ENCODE measurements at places on chromosomes 13 and 19.

- no peak for DNase-seq
These were observed 21.2 kb upstream of the TOMM40 start for GRCh38 chr19:44869733-44870470.

DNA sequence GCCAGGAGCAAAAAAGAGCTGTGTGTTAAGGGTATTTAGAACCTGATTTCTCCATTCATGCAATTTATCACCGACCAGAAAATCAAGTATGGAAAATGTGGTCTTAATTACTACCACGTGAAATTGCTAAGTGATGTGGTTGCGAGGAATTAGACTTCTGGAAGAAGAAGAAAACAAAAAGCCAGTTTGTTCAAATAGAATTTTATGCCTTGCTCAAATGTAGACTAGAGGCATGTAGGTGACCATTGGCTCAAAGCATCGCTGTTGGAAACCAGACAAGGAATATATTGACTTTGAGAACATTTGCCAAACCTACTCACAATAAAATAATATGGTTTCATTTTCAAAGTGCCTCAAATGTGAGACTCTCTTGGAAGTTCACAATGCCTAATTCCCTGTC, 57.3 kb upstream of the LRCH1 start:
- peak; percentile 67 for DNase-seq

DNA sequence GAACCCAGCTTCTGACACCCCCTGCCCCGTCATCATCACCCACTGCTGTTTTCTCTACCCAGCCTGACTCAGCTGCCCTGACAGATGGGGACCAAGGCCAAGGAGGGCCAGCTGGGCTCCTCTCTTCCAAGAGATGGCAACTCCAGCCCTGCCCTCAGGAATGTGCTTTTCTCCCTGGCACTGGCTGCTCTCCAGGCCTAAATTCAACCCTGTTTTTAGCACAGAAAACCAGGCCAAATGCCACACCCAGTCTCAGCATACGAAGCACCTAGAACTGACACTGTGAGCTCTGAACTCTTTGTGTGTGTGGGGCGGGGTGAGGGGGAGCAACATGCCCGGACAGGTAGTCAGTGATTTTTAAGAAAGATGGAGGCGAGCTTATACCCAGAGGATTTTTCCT, 23.4 kb upstream of the IGFL1 start:
- DNase-seq: no peak

GRCh38 chr13:62643799-62644524, 1228.3 kb upstream of the PCDH20 start:
- no peak for DNase-seq

DNA sequence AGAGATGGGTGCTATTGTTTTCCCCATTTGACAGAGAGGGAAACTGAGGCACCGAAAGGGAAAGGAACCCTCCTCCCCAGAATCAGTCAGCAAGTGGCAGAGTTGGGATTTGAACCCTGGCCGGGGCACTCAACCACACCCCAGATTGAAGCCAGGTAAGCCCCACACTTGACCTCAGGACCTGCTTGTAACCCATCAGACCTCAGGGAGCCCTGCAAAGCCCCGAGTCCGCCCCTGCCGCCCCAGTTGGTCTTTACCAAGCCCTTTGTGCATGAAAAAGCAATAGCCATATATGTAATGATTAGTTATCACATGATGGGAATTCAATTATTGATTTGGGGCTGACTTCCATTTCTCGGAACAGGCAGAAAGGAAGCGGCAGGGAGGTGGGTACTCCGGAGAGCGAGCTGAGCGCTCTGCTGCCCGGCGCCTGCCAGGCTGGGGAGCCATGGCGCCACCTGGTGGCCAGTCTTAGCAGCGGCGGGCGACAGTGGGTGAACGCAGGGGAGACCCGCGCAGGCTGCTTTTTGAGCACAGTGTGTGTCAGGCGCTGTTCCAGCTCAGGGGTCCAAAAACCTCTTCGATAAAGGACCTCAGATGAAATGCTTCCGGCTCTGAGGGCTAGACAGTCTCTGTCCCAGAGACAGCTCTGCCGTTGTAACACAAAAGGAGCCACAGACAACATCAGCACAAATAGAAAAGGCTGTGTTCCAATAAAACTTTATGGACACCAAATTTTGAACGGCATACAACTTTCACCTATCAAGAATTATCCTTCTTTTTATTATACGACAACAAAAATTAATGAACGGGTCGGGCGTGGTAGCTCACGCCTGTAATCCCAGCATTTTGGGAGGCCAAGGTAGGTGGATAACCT, 82.9 kb upstream of the CACNA1A start:
- peak; percentile 62 for DNase-seq

- DNase-seq: no peak
These were observed 610.9 kb upstream of the PCDH9 start for GRCh38 chr13:67841071-67841470.

- DNase-seq: no peak
These were observed 403.0 kb downstream of the LMO7 start for GRCh38 chr13:76038920-76039716.

DNA sequence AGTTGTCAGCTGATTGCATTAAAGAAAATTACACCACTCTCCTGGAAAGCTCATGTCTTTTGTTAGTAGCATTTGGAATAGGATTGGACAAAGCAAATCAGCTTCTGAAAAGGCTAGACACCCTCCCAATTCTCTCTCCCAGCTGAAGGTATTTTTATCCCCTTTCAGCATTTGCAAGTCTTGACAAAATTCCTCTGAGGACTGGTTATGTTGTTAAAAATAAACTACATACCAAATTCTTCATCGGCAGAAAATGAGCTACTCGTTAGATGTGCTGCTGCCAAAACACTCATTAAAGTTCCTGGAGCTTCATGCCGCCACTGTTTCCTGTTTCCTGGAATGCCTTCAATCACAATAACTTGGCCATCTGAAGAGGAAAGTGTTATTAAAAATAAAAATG, 37.1 kb downstream of the UTP14C start:
- no peak for DNase-seq

GRCh38 chr13:19345916-19346422, 164.3 kb upstream of the TUBA3C start:
- DNase-seq: no peak

- DNase-seq: no peak
These were observed 4.2 kb downstream of the C19orf25 start for GRCh38 chr19:1474765-1475351.

- DNase-seq: no peak
These were observed 25.0 kb downstream of the LHFPL6 start for GRCh38 chr13:39577838-39578491.

- DNase-seq: no peak
These were observed 4.4 kb downstream of the TRIR start for GRCh38 chr19:12730064-12730463.

GRCh38 chr19:53908106-53908934, 758 bp upstream of the CACNG7 start:
- DNase-seq: no peak

GRCh38 chr19:10510301-10510802, 6.9 kb downstream of the S1PR5 start:
- no peak for DNase-seq

- DNase-seq: no peak
These were observed 141.6 kb downstream of the RXFP2 start for GRCh38 chr13:31880851-31881494.

DNA sequence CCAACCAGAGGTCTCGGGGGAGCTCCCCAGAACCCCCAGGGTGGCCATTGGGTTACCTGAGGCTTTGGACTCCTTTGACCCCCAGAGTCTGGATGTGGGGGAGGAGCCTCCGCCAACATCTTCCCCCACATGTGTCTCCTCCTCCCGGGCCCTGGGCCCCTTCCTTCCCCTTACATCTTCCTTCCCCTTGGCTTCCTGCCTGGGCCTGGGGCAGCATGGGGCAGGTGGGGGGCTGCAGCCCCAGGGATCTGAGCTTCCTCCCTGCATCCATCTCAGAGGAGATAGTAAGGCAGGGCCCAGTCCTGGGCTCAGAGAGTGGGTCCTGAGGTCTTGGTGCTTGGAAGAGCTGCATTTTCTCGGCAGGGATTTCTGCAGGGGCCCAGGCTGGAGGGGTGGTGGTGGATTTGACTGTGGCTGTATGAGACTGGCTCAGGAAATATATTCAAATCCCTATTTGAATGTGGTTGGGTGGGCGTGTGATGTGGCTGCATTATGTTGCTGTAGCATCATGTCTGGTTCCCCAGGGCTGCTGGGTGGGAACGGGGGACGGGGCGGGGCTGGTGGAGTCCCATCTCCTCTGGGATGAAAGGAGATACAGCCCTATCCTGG, 919 bp downstream of the VAV1 start:
- no peak for DNase-seq

- no peak for DNase-seq
These were observed 47.0 kb downstream of the RUBCNL start for GRCh38 chr13:46340011-46340410.

DNA sequence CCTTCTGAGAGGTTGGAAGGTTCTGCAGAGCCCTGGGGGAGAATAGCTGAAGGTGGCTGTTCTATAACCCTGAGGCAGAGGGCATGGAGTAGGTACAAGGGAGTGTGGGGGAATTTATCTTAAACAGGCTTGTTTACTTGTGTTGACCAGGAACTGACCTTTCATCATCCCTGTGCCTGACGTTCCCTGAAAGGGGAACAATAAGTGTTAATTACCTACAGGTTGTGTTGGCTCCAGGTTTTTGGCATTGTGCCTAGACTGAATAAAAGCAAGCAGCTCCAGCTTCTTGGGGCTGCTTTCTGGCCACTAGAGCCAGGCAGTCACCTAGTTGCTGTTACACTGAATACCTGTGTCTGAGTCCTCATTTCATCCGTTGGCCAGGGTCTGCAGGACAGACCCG, 60.0 kb downstream of the ZNF627 start:
- no peak for DNase-seq

- no peak for DNase-seq
These were observed 41.2 kb downstream of the ABCC4 start for GRCh38 chr13:95260031-95260525.

DNA sequence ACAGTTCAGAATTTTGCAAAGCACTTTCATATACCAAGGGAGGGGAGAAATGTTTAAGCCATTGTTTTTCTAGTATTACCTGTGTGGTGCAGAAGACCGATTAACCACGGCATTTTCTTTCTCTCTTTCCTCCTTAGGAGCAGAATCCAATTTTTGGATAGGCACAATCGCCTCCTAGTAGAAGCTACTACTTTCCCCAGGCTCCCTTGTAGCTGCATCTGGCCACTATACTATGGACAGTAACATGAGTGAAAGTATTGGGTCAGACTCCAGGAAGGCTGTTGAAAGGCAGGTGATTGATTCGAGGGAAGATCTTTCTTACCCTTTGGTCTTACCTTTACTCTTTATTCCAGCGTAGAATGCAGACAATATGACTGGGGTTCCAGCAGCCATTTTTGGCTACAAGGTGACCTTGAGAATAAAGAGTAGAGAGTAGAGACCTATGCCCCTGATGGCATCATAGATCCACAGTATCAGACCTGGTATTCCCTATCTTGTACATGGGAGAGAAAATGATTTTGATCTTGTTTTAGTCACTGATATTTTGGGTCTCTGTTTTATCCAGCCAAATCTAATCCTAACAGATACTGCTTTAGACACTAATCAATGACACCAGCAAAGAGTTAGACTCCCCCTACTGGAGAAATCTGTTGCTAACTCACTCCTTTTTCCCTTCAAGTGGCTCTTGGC, 77.0 kb downstream of the LRRC63 start:
- peak; percentile 39 for DNase-seq

GRCh38 chr19:1383017-1383311, 743 bp upstream of the NDUFS7 start:
- DNase-seq: no peak

GRCh38 chr13:77250975-77251374, 75.9 kb downstream of the MYCBP2 start:
- DNase-seq: no peak

DNA sequence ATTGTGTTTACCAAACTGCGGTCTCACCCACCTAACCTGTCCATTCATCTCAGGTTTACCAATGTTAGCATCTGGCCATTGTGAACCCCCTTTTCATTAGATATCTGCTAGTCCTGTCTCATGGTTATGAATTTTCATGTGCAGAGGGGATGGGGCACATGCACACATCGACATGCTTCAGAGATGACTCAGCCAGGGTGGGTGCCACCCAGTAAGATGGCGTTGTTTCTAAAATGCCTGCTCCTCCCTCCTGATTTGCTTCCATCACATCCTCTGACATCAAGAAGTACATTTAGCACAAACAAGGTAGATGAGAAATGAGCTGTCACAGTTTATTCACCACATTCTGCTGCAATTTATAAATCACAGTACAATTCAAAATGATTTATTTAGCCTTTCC, 51.3 kb downstream of the GPALPP1 start:
- no peak for DNase-seq

- no peak for DNase-seq
These were observed 428.0 kb downstream of the SLITRK6 start for GRCh38 chr13:85371254-85371653.

DNA sequence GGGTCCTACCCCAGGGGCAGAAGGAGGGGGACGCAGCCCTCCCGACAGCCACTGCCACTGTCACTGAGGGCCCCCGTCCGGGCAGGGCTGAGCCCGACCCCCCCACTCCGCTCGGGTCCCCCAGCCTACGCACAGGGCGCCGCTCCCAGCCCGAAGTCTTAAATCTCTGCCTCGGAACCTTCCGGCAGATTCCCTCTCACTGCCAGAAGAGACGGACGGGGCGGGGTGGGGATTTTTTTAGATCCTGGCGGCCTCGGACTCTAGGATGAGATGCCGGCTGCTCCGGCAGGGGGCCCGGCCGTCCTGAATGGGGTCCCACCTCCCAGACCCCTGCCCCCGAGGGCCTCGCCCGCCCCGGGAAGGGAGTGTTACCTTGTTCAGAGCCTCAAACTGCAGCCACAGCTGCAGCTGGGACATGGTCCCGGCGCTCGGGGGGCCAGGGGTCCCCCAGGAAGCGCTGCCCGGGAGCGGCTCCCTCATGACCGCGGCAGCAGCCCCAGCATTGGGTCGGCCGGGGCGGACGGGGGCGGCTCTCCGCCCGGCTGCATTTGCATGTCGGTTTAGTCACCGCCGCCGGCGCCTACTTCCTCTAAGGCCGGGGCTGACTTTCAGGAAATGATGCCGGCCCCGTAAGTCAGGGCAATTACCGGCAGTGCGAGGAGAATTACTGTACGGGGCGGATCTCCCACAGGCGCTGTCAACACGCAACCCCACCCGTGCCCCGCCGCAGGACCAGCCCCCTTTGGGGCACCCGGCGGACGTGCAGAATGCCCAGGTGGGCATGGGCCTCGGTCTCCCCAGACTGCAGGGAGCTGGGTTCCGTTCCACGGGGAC, 28.1 kb downstream of the GPX4 start:
- peak; percentile 66 for DNase-seq

DNA sequence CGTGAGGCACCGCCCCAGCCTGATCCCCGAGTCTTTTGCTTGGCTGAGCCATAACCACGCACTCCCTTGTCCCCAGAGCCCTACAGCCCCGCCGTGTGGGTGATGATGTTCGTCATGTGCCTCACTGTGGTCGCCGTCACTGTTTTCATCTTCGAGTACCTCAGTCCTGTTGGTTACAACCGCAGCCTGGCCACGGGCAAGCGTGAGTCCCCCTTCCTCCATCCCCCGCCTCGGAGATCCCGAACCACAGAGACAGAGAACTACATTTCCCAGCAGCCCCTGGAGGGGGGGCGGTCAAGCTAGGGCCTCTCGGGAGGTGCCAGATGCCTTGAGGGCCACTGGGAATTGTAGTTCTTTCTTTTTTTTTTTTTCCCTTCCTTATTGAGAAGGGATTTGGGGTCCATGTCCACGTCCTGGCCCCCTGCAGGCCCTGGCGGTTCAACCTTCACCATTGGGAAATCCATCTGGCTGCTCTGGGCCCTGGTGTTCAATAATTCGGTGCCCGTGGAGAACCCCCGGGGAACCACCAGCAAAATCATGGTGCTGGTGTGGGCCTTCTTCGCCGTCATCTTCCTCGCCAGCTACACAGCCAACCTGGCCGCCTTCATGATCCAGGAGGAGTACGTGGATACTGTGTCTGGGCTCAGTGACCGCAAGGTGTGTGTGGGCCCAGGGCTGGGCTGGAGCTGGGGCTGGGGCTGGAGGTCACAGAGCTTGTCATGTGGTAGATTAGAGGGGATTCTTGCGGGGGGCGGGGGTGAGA, 25.9 kb downstream of the GRIN2D start:
- DNase-seq: no peak
